ENCODE measurements at places on chromosomes 3 and 15.

DNA sequence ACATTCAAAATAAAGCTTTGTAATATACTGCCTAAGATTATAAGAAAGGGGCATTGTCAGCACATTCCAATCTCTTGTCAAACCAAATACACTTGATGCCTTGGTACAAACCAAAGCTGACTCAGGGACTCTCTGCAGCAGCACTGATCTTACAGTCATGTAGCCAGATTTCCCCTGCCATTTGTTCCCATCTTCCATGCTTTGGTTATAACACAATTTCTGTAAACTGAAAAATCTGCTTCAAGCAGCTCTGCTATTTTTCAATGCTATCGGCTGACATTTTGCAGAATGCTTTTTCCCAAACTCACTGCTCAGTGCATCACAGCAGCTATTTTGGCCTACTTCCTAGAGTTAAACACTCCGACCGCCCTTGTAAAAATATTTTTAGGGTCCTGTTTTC is 18.2 kb downstream of the PLOD2 start:
- no peak for DNase-seq

DNA sequence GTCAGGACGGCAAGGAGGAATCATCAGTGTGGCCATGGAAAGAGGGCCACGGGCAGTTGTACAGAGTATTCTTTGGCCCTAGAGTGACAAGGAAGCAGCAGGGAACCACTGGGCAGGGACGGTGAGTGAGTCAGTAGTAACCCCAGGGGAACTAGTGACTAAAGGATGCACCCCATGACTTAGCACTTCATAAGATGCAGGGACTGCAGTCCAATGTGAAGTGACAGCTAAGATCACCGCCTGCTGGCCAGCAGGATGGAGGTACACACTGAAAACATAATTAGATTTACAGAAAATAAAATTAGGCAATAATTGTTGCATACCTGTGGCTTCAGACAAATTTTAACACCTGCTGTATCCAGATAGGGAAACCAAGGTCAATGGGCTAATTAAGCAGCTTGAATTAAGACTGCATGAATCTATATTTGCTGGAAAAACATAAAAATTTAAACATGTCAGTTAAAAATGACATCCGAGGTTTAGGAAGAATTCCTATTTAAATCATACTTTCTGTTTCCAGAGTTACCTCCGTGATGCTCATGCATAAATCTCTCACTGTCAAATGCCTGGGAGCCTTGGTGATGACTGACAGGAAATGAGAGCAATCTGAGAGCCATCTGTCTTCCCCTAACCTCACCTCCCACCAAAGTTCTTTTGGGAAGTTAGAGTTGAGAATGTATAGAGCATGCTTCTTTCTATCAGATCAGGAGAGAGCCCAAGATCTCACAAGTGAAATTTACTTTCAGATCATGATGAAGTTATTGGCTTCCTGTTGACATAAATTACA is 56.5 kb downstream of the DCLK3 start:
- DNase-seq: no peak

DNA sequence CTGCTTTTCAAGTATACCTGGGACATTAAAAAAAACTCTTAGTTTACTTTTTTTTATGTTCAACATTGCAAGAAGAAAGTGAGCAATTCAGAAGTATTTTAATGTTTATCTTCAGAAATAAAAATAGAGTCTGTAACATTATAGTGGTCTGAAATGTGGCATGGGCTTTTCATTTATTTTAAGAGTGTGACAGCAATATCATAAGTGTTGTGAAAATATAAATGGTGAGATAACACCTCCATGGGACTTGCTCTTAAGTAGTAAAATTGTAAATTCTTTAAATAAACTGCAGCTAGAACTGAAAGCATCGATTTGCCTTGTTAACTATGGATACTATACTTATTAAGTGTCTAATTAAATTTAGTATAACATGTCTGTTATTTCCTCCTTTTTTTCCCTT is 48.8 kb upstream of the ZCWPW2 start:
- DNase-seq: no peak

DNA sequence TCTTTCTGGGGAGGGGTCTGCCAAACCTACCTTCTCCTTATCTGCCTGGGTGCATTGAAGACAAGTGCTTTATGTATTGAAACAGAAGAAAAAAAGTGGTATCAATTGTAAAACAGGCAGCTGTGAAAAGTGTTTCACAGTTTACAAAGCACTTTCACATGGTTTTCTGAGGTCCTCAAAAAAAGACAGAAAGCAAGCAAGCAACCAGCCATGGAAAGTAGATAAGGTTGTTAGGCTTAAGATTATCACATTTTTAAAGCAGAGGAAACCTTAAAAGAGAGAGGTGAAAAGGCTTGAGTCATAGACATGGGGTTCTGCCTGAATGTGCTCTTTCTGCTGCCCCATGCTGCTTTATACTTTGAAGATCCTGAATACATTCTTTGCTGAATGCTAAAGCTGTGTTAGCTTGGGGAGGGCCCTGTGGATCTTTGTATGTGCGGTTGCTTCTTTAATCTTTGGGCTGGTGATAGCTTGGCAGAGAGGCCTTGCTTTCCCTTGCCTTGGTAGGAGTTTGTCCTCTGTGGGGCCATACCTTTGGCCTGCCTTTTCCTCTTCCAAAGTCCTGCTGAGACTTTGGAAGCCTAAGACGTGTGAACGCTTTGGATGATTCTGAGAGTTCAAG is 2.6 kb downstream of the SMAD3 start:
- DNase-seq: no peak

DNA sequence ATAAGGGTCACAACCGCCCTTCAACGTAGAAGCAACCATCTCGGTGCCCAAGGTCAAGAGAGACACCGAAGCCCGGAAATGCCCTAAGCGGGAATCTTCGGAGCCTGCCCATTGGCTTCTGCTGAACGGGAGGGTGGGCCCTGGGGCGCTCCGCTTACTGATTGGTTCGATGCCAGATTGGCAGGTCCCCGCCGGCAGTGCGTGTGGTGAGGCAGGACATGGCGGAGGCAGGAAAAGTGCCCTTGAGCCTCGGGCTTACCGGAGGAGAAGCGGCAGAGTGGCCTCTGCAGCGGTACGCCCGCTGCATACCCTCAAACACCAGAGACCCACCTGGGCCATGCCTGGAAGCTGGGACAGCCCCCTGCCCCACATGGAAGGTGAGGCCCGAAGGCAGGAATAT is at the start of gene REC114:
REC114 (plus strand) TSS at position 197 of the 400 bp plus-strand sequence; CDS start at position 219, 22 bp downstream.
- DNase-seq: no peak

DNA sequence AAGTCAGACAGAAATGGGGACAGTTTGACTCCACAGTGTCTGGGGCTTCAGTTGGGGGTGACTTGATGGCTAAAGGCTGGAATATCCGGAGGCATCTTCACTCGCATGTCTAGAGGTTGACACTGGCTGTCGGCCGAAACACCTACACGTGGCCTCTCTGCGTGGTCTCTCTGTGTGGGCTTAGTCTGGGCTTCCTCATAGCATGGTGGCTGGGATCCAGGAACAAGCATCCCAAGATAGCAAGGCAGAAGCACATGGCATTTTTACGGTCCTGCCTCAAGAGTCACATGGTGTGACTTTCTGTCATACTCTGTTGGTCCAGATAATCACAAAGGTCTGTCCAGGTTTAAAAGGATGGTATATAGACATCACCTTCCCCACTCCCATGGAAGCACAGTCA is 34.5 kb downstream of the MAGI1 start:
- no peak for DNase-seq

DNA sequence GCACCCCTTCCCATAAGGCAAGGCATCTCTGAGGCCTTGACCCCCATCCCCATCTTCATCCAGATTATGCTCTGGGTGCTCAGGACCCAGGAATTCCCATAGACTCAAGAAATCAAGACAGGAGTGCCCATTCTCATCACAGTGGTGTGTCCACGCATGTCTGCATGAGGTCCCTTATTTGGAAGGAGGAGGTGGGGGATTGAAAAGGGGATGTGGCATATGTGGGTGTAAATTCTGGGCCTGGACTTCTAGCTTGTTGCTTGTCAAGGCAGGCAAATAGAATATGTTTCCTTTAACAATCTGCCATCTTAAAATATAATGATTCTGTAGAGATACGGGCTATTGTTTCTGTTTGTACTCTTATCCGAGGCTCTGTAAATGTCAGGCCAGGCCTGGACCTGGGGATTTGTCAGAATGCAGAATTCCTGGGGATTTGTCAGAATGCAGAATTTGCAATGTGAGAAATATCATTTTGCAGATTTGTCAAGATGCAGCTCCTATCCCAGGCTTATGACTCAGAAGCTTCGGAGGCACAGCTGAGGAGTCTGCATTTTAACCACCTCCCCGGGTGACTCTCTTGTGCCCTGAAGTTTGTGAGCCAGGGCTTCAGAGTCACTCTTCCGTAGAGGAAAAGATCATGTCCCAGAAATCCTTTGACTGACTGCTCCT is 157.8 kb downstream of the SV2B start:
- no peak for DNase-seq

- no peak for DNase-seq
Measured at GRCh38 chr3:189108067-189108466, 63.7 kb upstream of the TPRG1 start.

- no peak for DNase-seq
Measured at GRCh38 chr15:76239786-76240185, 71.5 kb downstream of the ETFA start.

DNA sequence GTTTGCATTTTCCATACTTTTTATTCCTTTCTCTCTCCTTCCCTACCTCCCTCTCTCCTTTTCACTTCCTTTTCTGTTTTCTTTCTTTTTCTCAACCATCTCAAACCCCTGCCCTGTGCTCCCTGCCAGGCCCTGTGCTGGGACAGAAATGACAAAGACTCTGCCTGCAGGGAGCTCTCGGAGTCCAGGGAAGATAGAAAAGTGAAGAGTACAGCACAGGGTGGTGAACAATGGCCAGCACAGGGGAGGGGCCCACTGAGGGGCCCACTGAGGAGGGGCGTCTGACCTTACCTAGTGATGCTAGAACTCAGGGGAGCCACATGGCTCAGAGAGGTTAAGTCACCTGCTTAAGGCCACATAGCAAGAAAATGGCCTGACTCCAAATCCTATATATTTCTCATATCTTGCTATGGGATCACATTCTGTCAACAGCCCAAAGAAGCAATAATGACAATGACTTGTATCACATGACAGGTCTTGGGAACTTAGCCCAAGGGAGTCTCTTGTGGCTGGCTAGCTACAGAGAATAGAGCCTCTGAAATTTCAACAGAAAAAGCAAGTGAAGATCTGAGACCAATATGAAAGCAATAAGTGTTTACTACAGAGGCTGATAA is 44.3 kb upstream of the ATP2B2 start:
- no peak for DNase-seq

DNA sequence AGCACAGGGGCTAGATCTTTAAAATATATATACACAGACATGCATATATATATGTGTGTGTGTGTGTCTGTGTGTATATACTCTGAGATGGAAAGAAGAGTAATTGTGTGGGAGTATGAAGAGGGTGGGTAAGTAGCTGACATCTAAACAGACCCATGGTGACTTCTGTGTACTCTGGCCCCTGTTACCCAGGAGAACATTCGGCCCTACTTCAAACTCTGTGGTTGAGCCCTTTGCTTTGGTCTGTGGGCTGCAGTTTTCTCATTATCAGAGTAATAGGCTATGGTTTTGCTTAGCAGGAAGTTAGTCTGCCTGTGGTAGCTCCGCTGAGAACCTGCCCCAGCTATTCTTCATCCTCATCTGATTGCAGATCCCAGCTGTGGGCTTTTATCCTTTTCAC is 141.4 kb downstream of the RBPMS2 start:
- DNase-seq: peak; percentile 6

DNA sequence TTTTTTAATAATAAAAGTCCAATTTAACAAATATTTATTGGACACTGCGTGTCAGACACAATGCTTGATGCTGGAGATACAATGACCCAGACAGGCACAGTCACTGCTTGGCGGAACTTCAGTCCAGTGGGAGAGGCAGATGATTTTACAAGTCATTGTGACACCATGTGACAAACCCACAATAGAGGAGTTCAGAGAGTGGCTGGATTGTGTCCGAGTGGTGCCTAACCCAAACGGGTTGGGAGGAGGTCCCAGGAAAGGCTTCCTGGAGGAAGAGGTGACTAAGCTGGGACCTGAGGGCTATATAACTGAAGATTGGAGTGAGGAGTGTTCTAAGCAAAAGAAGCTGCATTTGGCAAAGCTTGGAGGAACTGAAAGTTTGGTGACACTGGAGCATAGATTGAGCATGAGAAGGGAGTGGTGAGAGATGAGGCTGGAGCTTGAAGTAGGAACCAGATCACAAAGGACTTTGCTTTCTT is 41.4 kb downstream of the CRTC3 start:
- DNase-seq: no peak

GRCh38 chr15:80342148-80342547 is 62.0 kb upstream of the ARNT2 start:
- no peak for DNase-seq

DNA sequence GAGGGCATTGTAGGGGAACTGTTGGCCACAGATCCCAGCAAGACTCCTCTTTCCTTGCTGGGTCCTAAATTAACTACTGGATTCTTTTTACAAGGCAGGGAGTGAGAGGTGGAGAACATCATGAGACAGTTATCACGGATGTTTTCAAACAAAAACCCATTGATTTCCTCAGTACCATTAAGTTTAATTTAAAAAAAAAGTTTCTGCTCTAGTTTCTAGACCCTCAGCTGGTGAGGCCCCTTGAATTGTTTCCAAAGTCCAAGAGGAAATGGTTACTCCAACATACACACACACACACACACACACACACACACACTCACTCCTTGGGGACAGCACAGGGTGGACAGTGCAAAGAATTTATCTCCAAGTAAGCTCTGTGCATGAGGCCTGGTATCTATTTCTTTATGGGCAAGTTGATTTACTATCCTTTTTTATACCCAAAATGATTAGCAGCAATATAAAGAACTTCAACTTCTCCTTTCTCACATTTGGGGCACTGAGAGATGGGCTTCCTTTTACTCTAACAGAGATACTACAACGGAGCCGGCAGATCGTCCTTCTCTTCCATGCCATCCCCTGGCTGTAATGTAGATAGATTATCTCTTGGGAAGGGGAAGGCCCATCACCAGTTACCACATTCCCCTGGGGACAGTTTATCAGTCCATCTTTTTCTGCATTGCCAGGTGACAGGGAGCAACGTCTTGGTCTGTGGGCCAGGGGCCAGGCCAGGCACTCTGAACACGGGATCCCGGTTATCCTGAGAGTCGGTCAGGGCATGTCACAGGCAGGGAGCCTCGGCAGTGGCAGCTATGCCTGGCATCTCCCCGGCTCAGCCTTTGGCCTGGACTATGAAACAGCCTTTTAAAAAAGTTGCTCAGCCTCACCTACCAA is 54.7 kb downstream of the CORO2B start:
- no peak for DNase-seq

DNA sequence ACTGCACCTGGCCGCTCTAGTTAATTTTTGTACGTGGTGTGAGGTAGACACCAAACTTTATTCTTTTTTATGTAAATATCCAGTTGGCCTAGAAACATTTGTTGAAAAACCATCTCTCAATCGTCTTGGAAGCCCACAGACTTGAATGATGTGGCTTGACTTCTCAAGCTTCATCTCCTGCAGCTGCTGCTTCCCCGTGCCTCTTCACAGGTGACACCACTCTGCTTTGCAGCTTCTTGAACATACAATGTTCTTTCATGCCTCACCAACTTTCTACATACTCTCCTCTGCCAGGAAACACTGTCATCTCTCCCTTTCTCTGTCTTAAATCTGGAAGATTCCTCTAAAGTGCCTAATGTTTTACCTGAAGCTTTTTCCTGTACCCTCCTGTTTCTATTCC is 35.6 kb downstream of the MAP6D1 start:
- no peak for DNase-seq
